ENCODE measurements at places on chromosomes 1 and 21.

GRCh38 chr21:27564684-27565301 lies 597.9 kb upstream of the ADAMTS5 start:
- peak; percentile 19 for DNase-seq

DNA sequence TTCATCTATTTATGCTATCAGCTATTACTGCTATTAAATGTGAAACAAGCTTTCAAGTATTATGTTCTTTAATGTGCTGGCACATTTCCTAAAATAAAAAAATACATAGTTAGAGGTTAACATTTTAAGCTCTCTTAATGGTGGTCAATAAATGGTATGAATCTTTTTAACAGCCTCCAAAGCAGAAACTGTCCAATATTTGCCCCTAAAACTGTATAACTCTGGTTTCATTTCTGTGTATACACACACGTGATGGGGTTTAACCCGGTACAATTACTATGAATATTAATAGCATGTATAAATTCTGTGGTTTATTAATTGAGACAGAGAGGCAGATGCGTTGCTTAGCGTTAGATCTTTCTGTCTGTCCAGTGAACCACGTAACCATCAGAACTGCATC lies 2.2 kb downstream of the ESRRG start:
- no peak for DNase-seq

GRCh38 chr1:41317361-41317760 lies 43.9 kb upstream of the FOXO6 start:
- no peak for DNase-seq

GRCh38 chr21:40976198-40977109 lies 129.5 kb upstream of the DSCAM start:
- no peak for DNase-seq

- DNase-seq = no peak
Measured at GRCh38 chr1:185819798-185820197, 85.6 kb downstream of the HMCN1 start.

DNA sequence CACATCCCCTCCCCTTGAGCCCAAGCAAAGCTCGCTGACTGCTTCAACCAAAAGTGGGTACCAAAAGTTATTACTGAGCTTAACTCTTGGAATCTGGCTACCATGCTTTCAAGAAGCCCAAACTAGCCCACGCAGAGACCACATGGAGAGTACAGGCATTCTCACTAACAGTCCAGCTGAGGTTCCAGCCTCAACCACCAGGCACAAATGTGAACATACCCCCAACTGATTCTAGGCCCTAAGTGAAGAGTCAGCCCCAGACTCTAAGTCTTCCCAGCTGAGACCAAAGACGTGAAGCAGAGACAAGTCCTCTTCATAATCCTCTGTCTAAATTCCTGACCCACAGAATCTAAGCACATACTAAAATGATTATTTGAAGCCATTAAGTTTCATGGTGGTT lies 36.8 kb downstream of the EVI5 start:
- no peak for DNase-seq
